SK-MEL-5 (cell line): ENCODE measurements at places on chromosomes 5 and 9. TPM values are rescaled to one million over a fixed set of nuclear protein-coding genes. Genes with fewer than 3 reads are reported as not detected.

The RORB gene
- total RNA-seq, result not detected in 2 replicates

The OR1N2 gene
- not detected in 2 replicates for total RNA-seq

The TCERG1 gene
- total RNA-seq, result 34.1 and 41.3 TPM in 2 replicates

The CTXN3 gene
- total RNA-seq, result not detected in 2 replicates

The BRIX1 gene
- 157 and 165 TPM in 2 replicates for total RNA-seq

The FYB1 gene
- 29.1 and 31.6 TPM in 2 replicates for total RNA-seq

The OBP2B gene
- total RNA-seq, result not detected in 2 replicates

The DOK3 gene
- 0.98 and 2.0 TPM in 2 replicates for total RNA-seq

The PCDHGA6 gene
- 1.8 and 2.4 TPM in 2 replicates for total RNA-seq

The PHYKPL gene
- total RNA-seq, result 7.7 and 13.0 TPM in 2 replicates

The ATOSB gene
- 18.3 and 22.1 TPM in 2 replicates for total RNA-seq

The ZNF883 gene
- total RNA-seq, result 0.13 and 0.69 TPM in 2 replicates

The GAS1 gene
- total RNA-seq, result 15.9 and 19.6 TPM in 2 replicates

The FBP1 gene
- total RNA-seq, result 0.71 TPM in 1 of 2 replicates, not detected in the other

The MTRR gene
- total RNA-seq, result 74.7 and 86.7 TPM in 2 replicates

The THBS4 gene
- 0.48 TPM in 1 of 2 replicates, not detected in the other for total RNA-seq
